ENCODE measurements at places on chromosomes 3 and 15.

- H3K27me3 ChIP-seq: peaks cover 15% of the 10 kb centered on the region
- H3K36me3 ChIP-seq: no peaks in the 10 kb centered on the region
- no peak overlapping the region for H3K27ac ChIP-seq
- DNase-seq: no peak
These were observed 5.2 kb upstream of the OCA2 start for GRCh38 chr15:28104326-28104725.

GRCh38 chr3:155382396-155383042 is 89.0 kb upstream of the STRIT1 start:
- H3K4me3 ChIP-seq: no peak overlapping the region
- H3K27me3 ChIP-seq: no peaks in the 10 kb centered on the region
- no peaks in the 10 kb centered on the region for H3K4me1 ChIP-seq
- no peaks in the 10 kb centered on the region for H3K36me3 ChIP-seq
- no peak for DNase-seq
- no peak overlapping the region for H3K27ac ChIP-seq

GRCh38 chr15:91891788-91892345 is 38.4 kb downstream of the SLCO3A1 start:
- no peak overlapping the region for H3K4me3 ChIP-seq
- H3K36me3 ChIP-seq: peaks cover 14% of the 10 kb centered on the region
- no peak overlapping the region for H3K27ac ChIP-seq
- peaks cover 7% of the 10 kb centered on the region for H3K4me1 ChIP-seq
- H3K27me3 ChIP-seq: no peaks in the 10 kb centered on the region

DNA sequence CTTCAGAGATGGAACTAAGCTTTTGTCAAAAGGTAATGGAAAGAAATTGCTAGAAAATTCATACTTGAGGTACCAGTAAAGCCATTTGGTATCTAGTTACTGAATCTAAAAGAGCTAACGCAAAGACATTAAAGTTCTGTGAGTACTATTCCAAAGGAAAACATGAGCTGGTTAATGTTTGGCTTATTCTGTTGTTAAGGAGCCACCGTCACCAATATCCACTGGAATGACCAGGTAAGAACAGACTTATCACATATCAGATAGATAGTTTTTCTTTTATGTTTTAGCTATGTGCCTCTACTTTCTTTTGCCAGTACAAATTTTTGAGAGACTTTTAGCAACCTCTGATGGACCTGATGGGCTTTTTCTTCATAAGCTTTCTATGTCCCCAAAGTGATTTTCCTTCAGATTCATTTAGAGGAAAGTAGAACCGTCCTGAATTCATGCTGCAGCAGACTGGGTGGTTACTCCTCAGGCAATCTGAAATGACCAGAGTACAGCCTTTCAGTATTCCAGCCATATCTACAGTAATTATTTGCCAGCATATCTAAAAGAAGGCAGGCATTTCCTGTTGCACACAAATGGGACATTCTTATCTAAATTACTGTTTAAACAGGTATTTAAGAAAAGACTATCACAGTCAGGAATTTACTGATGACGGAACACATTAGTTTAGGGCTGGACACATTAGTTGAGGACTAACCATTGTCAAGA is 274.1 kb downstream of the MECOM start:
- no peaks in the 10 kb centered on the region for H3K27me3 ChIP-seq
- no peaks in the 10 kb centered on the region for H3K4me1 ChIP-seq
- no peak overlapping the region for H3K27ac ChIP-seq

DNA sequence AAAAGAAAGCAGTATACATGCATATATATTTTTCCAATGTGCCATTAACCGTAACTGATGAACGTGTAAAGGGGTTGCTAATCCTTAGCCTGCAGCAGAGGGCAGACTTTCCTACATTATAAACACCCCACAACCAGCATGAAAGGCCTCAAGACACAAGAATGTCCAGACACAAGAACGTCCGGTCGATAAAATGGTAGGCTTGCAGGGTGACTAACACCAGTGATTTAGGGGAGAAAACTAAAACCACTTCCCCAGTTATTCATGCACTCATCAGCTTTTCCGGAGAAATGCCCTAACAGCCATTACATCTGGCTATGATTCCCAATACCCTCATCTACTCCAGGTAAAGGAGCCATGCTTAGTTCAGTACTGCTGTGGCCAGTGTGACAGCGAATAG is 57.4 kb downstream of the LRTM1 start:
- no peak overlapping the region for H3K4me3 ChIP-seq
- H3K36me3 ChIP-seq: no peaks in the 10 kb centered on the region
- no peaks in the 10 kb centered on the region for H3K27me3 ChIP-seq
- H3K4me1 ChIP-seq: no peaks in the 10 kb centered on the region
- no peak overlapping the region for H3K27ac ChIP-seq
- DNase-seq: no peak

DNA sequence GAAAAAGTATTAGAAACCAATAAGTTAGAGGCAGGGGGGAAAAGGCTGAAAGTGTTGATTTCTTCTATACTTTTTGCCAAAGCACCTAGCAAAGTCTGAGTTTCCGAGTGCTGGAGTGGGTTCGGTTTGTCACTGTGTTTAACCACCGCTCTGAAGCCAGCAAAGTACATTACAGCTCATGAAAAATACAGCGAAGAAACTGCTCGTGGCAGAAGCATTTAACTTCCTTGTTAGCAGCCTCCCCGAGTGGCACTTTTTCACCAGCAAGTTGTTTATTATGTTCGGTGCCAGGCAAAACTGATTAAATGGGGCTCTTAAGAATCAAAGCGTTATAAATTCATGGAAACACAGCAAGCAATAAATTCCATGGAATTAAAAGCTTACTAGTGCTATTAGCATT is 313.6 kb downstream of the FOXP1 start:
- H3K4me3 ChIP-seq: peak overlapping the region; percentile 15
- peaks cover 25% of the 10 kb centered on the region for H3K36me3 ChIP-seq
- H3K27me3 ChIP-seq: no peaks in the 10 kb centered on the region
- DNase-seq: peak; percentile 6
- peaks cover 14% of the 10 kb centered on the region for H3K4me1 ChIP-seq
- peak overlapping the region; percentile 28 for H3K27ac ChIP-seq

DNA sequence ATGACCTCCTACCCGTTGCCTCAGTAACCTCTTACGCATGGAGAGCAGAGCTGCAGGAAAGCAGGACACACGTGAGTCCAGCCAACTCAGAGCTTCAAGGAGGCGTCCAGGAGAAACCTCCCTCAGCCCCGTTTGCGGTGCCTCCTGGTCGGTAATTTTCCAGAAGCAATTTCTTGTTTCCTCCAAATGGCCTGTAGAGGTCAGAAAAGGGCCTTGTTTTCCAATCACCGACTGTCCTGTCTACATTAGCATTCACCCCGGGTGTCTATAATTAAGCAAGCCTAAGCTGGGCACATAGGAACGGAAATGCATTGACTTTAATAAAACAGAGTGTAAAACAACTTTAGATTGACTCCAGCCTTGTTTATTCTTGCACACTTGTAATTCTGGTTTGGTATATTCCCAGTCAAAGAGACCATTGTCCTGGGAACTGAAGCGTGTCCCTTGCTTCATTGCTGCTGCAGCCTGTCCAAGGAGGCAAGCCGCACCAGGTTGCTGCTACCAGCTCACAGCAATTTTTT is 836.2 kb downstream of the AGBL1 start:
- no peak overlapping the region for H3K4me3 ChIP-seq
- H3K36me3 ChIP-seq: no peaks in the 10 kb centered on the region
- H3K4me1 ChIP-seq: no peaks in the 10 kb centered on the region
- H3K27ac ChIP-seq: no peak overlapping the region
- no peaks in the 10 kb centered on the region for H3K27me3 ChIP-seq

DNA sequence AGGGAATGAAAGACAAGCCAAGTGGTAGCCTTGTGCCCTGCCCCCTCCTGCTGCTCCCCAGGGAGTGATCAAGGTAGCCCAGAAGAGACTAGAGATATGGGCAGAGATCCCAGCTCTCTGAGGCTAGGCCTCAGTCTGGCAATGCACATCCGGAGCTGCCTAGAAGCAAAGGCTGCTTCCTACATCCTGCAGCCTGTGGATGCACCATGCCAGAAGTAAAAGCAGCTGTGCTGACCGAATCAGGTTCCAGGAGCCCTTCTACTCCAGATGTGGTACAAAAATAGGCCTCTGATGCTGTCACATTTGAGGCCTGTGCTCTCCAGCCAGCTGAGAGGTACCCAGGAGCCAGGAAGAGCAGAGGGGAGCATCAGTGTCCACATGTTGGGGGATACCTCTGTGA is 16.0 kb downstream of the TRAIP start:
- no peak overlapping the region for H3K27ac ChIP-seq
- no peaks in the 10 kb centered on the region for H3K36me3 ChIP-seq
- H3K4me1 ChIP-seq: no peaks in the 10 kb centered on the region
- H3K27me3 ChIP-seq: no peaks in the 10 kb centered on the region
- DNase-seq: no peak
- H3K4me3 ChIP-seq: no peak overlapping the region

GRCh38 chr15:80785811-80786354 is 6.7 kb downstream of the CEMIP start:
- peaks cover 7% of the 10 kb centered on the region for H3K27me3 ChIP-seq
- no peaks in the 10 kb centered on the region for H3K4me1 ChIP-seq
- H3K4me3 ChIP-seq: no peak overlapping the region
- no peak overlapping the region for H3K27ac ChIP-seq
- H3K36me3 ChIP-seq: no peaks in the 10 kb centered on the region
- DNase-seq: no peak

DNA sequence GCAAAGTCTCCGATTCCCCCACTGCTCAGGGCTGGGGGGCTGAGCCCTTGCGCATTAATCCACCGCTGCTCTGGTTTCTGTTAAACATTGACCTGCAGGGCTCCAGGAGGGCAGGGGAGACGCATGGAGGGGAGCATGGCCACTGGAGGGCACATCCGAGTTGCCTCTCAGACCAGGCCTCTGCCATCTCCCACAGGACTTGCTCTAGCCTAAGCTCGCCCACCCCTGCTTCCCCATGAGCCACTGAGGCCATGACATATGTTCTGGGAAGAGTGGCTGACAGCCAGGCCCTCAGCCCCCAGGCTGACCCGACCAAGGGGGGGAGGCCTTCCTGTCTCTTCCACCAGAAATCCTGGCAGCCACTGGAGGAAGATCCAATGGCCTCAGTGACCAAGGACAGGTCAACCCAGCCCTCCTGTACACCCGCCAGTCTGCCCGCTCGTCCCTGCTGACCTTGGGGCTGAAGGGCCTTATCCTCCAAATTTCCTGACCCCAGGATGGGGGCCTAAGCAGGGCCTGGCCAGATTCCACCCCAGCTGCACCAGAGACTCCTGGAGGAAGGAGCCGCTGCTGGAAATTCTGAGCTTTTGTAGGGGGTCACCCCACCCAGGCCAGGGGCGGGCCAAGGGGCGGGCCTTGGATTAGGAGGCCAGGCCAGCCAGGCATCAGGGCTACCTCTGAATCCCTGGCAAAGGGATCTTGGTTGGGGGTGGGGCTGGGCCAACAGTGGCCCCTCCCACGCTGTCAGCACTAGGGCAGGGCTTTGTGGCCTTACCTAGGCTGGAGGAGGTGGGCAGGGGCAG is at the start of gene HYAL1:
TSS of gene HYAL1 (minus strand) at position 562 of the 803 bp plus-strand sequence. CDS start 618 bp downstream, outside the sequence.
- H3K27me3 ChIP-seq: no peaks in the 10 kb centered on the region
- H3K27ac ChIP-seq: no peak within 1 kb of the TSS
- peaks cover 20% of the 10 kb centered on the region for H3K4me1 ChIP-seq
- H3K36me3 ChIP-seq: no peaks in the 10 kb centered on the region
- no peak for DNase-seq

DNA sequence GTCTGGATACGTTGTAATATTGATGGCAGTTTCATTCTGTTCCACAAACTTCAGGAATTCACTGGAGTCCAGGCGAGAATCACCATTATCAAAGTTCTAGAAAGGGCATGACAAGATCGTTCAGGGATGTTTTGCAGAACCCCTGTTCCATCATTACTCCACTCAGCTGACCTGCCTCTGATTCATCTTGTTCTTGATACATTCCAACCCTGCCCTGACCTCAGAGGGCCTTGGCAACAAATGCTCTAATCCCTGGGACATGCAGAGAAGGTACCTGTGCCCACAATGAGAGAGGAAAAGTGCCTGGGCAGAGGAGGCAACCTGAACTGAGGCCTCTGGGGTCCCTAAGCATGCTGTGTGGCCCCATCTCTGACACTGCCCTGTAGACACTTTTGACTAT is 45.9 kb downstream of the FSTL1 start:
- H3K4me3 ChIP-seq: no peak overlapping the region
- no peaks in the 10 kb centered on the region for H3K4me1 ChIP-seq
- H3K27me3 ChIP-seq: peaks cover 2% of the 10 kb centered on the region
- no peaks in the 10 kb centered on the region for H3K36me3 ChIP-seq
- DNase-seq: no peak

- no peaks in the 10 kb centered on the region for H3K36me3 ChIP-seq
- H3K4me3 ChIP-seq: no peak overlapping the region
- H3K27ac ChIP-seq: no peak overlapping the region
- DNase-seq: no peak
These were observed 172.2 kb upstream of the STRIT1 start for GRCh38 chr3:155465664-155466063.

- no peak for DNase-seq
- no peaks in the 10 kb centered on the region for H3K27me3 ChIP-seq
- no peaks in the 10 kb centered on the region for H3K36me3 ChIP-seq
- H3K4me1 ChIP-seq: no peaks in the 10 kb centered on the region
- no peak overlapping the region for H3K27ac ChIP-seq
- no peak overlapping the region for H3K4me3 ChIP-seq
These were observed 141.7 kb upstream of the PROK2 start for GRCh38 chr3:71926616-71927015.

GRCh38 chr3:59069838-59070237 is 20.0 kb upstream of the CFAP20DC start:
- peaks cover 11% of the 10 kb centered on the region for H3K27me3 ChIP-seq
- H3K4me1 ChIP-seq: no peaks in the 10 kb centered on the region
- no peak overlapping the region for H3K4me3 ChIP-seq

DNA sequence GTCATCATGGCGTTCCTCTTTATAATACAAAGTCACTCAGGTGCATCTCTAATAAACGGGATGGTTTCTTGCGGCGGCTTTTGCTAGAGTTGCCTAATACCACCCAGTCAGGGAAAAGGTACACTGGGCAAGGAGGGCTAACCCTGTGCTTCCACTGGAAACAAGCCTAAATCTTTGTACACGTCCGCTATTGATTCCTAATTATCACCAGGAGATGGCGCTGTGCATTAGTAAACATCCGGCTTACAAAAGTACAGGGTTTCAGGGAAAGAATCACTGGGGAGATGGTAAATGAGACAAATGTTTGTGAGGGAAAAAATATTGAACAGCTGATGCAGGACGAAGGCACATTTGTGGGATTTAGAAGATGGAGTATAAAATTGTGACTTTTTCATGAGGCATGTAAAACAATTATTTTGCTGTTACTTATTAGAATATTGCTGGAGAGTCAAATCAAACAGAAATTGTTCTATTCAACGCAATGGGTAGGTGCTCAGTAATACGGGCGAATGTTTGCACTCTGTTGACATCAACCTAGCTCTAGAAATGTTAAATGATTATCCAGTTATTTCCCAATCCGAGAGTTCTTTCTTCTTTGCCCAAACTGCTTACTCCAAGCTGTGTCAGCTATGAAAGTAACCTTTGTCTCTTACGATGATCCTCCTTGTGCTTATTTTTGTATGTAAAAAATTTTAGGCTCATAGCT is 50.6 kb downstream of the GMNC start:
- no peaks in the 10 kb centered on the region for H3K4me1 ChIP-seq
- DNase-seq: no peak
- no peak overlapping the region for H3K4me3 ChIP-seq

All from CD4-positive, CD25-positive, alpha-beta regulatory T cell (primary cell).